Nucleus accumbens (tissue), 56 donors: ENCODE measurements at places on chromosomes 7 and 10.

- no peak for DNase-seq
Observed at GRCh38 chr10:11724938-11725776, 17.0 kb upstream of the ECHDC3 start.

DNA sequence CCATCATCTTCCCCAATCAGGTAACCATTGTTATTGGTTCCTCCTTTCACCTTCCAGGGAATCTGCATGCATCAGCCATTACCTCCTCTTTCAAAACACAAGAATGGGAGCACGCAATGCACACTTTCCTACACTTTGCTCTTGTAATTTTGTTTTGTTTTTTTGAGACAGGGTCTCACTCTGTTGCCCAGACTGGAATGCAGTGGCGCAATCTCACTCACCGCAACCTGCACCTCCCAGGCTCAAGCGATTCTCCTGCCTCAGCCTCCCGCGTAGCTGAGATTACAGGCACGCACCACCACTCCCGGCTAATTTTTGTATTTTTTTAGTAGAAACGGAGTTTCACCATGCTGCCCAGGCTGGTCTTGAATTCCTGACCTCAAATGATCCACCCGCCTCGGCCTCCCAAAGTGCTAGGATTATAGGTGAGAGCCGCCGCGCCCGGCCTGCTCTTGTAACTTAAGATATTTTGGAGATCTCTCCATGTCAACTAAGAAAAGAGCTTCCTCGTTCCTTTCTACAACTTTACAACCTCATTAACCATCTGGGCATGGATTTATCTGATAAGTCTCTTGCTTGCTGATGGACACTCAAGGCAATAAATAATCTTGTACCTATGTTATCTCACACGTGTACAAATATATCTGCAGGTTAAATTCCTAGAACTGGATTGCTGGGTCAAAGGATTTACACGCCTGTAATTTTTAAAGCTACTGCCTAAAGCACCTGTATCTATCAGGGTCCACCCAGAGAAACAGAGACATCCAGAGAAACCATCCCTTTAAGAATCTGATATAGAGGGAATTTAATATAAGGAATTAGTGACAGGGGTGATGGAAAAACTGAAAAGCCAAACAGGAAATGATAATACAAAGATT, 4.2 kb downstream of the CYTH3 start:
- DNase-seq = no peak

DNA sequence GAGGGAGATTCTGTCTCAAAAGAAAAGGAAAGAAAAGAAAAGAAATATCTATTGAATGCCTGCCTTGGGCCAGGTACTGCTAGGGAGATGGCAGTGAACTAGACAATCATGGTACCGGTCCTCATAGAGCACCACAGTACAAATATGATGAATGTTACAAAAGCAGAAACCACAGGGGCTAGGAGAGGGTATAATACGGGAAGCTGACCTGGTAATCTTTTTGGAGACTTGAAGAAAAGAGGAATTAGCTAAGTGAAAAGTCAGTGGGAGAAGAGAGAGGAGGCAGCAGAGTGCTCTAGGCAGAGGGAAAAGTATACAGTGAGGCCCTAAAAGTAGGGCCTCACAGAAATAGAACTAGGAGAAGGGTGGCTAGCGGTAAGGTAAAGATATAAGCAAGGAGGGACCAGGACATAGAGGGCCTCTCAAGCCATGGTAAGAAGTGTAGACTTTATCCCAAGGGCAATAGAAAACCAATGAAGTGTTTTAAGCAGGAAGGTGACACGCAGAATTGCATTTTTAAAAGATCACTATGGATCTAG, 42.8 kb upstream of the WNT8B start:
- no peak for DNase-seq

DNA sequence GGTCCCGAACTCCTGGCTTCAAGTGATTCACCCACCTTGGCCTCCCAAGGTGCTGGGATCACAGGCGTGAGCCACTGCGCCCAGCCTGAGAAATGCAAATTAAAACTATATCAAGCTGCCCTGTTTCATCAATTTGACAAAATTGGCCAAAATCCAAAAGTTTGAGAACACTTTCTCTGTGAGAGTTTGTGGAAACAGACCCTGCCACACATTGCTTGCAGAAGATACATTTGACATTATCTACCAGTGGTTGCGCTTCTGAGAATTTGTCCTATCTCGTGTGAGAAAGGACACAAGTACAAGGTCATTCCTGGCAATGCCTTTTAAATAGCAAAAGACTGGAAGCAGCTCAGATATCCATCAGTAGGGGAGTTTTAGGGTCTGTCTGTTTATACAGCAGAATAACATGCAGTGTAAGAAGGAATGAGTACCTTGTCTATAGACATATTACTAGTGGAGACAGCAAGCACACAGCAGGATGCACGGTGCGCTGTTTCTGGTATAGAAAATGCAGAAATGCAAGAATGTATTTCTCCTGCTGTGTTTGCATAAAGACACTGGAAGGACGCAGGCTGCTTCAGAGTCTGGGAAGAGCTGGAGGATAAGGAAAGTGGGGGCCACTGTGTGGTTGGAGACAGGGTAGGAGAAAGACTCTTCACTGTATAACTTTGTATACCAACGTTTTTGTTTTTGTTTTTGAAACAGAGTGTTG, 4.3 kb downstream of the LHPP start:
- no peak for DNase-seq

- DNase-seq = no peak
Observed at GRCh38 chr7:155213955-155214740, 83.5 kb upstream of the INSIG1 start.

DNA sequence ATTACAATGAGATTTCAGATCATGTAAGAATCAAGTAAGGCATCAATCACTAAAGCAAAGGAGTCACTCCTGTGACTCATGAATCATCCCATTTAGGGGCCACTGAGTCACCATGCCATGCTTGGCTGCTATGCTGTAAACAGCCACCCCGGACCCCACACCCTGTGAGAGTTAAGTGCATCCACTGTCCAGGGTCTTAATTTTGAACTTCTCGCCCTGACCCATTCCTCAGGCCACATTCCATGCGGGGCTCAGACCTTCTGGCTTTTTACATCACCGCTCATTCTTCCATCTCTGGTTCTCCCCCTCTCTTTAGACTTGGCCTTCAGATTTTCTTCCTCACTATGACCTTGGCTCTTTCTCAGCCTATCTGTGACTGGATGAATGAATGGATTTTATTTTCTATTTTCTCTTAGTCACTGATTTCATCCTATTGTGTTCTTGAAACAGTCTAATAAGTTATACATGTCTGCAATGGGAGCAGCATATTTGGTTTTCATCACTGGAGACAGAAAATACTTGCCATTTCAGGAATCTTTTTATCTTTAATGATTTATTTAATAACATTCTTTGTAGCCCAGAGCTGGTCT, 239.6 kb downstream of the SKIDA1 start:
- no peak for DNase-seq

- no peak for DNase-seq
Observed at GRCh38 chr7:131057015-131057793, 270.5 kb upstream of the MKLN1 start.

DNA sequence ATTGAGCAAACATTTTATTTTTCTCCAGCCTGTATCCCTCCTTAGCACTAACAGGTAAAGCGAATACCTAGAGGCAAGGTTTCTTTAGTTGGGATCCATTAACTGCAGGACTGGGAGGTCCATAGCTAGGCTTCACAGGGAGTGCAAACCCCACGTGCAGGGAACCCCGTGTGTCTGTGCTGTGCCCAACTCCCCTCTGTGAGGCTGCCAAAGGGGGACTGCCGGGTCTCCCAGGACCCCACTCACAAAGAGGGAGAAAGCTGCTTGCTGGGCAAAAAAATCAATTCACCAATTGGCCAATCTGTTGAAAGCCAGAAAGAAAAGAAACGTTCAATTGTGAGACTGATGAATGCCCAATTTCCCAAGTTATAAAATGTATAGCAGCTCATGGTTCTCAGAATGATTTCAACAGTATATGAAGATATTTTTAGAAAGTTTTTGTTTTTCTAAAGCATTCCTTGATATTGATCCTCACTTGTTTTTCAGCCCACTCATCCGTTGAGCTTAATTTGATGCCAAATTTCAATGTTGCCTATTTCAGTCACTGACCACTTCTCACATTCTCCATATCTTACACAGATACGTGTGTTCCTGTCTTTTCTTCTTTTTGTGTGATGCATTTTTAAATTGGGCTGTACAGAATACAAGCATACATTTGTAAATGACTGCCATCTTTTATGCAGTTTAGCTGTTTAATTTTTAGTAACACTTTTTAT, 202.7 kb upstream of the PRSS58 start:
- no peak for DNase-seq

DNA sequence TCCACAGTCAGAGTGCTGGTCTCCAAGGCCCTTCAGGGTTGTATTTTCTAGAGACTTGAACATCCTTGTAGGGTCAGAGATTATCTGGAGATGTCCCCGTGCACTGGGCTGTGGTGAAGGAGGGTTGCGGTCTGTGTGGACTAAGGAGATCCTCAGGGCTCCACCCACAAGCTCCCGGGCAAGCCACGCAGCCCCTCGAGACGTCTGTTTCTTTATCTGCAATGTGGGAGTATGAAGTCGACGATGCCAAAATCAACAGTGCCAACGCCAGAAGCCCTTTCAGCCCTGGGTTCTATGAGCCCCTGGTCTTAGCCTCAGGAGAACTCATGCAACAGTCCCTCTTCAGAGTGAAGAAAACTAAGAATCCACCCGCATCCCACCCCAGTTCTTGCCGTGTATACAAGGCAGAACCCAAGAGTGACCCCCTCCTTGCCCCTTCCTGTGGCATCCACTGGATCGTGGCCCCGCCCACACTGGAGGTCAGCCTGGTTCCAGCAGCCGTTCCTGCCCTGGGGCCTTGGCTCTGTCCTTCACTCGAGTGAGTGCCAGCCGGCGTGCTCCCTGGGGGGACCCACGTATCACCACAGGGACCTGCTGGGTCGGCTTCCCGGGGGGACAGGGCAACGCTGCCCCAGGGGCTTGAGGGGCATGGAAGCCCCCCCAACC, 6.0 kb upstream of the SHH start:
- DNase-seq = no peak

- DNase-seq = no peak
Observed at GRCh38 chr10:92849576-92850090, 1.3 kb downstream of the EXOC6 start.

DNA sequence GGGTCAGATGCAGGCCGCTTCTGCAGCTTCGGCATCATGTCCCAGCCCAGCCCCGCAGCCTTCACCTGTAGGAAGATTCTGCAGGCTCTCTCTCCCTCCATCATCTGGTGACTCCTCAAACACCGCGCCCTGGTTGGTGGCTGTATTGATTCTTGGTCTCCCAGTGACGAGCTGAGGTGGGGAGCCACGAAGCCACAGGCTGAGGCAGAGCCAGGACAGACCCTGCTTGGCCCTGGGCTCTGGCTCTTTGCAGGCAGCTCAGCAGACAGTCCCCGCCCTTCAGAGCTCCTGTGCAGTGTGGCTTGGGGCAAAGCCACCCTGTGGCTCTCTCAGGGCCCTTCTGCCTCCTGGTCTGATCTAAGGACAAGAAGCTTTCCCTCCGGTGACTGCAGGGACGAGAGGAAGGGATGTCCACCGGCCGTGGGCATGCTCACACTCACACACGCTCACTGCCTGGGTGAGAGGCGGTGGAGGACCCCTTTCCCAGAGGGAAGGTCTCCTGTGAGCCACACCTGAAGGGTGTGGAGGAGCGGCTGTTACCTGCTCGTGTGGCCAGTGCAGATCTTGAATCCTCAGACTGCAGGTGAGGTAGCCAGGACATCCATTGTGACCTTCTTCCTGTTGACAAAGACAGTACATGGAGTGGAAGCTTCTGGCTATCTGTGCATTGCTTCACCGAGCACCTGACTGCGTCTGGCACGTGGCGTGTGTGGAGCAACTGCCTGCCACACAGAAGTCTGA, 79.6 kb downstream of the INPP5A start:
- DNase-seq = no peak

- no peak for DNase-seq
Observed at GRCh38 chr7:128247640-128248194, 6.6 kb downstream of the LEP start.

DNA sequence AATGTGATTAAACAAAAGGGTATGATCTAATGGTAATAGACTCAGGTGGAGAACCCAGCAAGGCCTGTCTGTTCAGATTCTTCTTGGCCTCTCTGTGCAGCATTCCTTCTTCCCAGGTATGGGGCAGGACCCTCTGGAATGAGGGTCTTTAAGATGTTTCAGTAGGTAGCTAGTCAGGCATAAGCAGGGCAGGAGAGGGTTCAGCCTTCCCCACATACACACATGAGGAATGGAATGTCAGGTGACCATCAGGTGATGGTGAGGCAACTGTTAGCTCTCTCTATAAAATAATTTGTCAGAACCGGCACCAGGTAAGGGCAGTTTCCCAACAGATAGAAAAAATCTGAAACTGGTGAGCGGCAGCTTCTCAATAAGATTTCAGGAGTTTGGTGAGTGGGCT, 222.3 kb upstream of the PHYHIPL start:
- no peak for DNase-seq

GRCh38 chr10:114806562-114807391, 14.8 kb upstream of the FHIP2A start:
- DNase-seq = no peak

- no peak for DNase-seq
Observed at GRCh38 chr10:14171336-14171735, 159.4 kb downstream of the FRMD4A start.

GRCh38 chr10:111278266-111278665, 201.4 kb downstream of the ADRA2A start:
- DNase-seq = no peak

- DNase-seq = no peak
Observed at GRCh38 chr10:132155723-132156381, 30.9 kb upstream of the DPYSL4 start.
